ENCODE measurements at places on chromosomes 7 and 10.

DNA sequence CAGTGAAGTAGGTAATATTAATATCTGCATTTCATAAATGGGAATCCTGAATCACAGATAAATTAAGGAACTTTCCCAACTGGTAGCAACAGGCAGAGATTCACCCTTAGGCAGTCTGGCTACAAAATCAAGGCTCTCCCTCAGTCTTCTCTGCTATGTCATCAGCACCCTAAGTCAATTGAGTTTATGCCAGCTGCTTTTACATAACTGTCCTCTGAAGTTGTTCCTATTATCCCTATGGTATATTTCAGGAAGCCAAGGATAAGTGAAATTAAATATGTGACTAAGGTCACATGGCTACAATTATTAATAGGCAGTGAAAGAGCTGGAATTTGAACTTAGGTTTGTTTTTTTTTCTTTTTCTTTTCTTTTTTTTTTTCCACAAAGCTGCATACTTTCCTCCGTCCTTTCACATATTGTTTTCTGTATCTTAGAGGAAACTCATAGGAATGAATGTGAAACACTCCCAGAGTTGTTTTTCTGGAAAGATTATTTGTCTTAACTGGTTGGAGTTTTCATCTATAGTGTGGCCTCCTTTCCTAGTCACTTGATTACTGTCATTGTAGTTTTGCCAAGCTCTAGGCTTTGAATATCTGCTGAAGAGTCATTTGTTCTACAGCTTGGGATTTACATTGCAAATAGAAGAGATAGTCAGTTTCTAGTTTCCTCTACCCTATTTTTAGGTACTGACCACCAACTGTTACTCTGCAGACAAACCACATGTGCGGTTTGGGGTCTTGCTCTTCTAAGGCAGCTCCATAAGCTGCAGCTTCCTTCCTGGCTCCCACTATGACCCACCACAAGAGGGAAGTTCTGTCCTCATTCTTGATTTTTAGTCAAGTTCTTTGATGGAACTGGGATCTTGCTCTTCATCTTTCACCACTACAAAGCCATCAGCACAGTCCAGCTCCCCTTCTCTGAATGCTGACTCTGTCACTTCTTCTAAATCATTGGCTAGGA, 338.0 kb upstream of the KIAA1217 start:
- no peaks in the 10 kb centered on the region for H3K27me3 ChIP-seq
- DNase-seq: no peak
- no peak overlapping the region for H3K4me3 ChIP-seq
- no peaks in the 10 kb centered on the region for H3K36me3 ChIP-seq
- peaks cover 6% of the 10 kb centered on the region for H3K4me1 ChIP-seq
- no peak overlapping the region for H3K27ac ChIP-seq

DNA sequence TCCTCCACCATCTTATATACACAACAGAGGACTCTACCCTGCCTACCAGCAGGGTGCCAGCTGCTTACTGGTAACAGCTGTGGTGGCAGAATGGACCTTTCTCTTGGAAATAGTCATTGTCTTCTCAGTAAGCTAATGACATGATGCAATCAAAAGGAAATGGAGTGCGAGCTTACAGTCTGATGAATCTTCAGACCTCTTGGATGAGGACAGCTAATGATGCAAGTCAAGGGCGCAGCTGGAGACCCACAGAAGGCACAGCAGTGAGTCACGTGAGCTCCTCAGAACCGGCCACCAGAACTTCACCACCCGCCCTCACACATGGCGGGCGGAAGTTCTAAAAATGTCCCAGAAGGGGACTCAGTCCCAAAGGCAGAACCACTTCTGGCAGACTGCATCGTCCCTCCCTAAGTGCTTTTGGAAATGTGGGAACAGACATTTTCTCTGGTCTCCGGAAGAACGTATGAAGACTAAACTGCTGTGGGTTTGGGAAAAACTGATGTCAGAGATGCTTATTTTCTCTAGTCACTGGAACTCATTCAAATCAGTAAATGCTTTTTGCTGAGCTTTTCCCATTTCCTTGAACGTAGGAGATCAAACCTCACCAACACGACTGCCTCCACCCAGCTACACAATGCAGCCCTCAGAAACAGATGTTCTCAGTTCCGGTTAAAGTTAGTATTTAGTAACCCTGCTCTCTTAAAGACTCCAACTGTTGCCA, 96.4 kb downstream of the FAS start:
- H3K27me3 ChIP-seq: no peaks in the 10 kb centered on the region
- no peak overlapping the region for H3K4me3 ChIP-seq
- no peak for DNase-seq
- H3K36me3 ChIP-seq: no peaks in the 10 kb centered on the region
- no peak overlapping the region for H3K27ac ChIP-seq

DNA sequence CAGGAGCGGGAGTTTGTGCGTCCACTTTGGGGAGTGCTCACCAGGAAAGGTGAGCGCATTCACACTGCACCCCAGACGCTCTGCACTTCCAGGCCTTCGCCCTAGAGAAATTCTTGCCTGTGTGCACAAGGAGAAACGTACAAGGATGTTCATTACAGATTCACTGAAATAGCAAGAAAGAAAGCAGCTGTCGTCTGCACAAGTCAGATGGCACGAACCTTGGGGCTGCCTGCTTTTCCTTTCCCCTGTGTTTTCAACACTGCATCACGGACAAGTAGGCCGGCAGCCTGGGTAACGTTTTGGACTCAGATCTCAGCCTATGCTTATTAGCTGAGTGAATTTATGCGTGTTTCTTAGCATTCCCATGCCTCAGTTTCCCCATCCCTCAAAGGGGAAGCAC, 546.8 kb upstream of the FOXK1 start:
- H3K27ac ChIP-seq: no peak overlapping the region
- no peak overlapping the region for H3K4me3 ChIP-seq
- peaks cover 2% of the 10 kb centered on the region for H3K4me1 ChIP-seq
- no peak for DNase-seq
- H3K27me3 ChIP-seq: peaks cover 3% of the 10 kb centered on the region
- peaks cover 5% of the 10 kb centered on the region for H3K36me3 ChIP-seq

DNA sequence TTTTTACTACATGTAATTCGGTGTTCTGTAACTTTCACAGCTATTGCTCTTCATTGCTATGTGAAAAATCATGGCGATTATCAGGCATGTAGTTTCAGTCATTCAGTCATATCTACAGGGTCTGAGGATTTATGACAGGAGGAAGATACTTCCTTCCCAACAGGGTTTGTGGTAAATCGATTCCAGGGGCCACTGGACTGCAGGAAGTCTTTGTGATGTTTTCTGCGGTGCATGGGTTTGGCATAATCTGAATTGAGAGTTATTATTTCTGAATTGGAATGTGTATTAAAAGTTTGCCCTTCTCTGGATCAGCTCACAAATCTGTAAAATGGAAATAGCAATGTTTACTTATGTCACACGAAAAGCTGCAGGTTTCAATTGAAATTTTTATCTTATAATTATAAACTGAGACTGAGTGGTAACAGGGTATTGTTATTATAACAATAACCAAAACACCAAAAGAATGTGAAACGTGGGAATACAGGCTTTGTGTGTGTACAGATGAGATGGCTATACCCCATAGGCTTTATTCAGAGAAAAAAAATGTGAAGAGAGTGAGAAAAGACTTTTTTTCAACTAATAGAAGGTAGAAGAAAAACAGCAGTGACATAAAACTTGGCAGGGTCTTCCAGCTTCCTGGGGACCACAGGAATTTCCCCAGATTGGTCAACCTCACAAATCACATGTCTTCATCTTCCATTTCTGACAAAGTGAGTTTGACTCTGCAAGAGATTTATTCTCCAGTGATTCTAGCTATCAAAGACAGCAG, 307.7 kb upstream of the NFE2L3 start:
- no peaks in the 10 kb centered on the region for H3K36me3 ChIP-seq
- H3K4me3 ChIP-seq: no peak overlapping the region
- H3K27me3 ChIP-seq: no peaks in the 10 kb centered on the region
- no peak for DNase-seq
- H3K27ac ChIP-seq: no peak overlapping the region
- no peaks in the 10 kb centered on the region for H3K4me1 ChIP-seq

DNA sequence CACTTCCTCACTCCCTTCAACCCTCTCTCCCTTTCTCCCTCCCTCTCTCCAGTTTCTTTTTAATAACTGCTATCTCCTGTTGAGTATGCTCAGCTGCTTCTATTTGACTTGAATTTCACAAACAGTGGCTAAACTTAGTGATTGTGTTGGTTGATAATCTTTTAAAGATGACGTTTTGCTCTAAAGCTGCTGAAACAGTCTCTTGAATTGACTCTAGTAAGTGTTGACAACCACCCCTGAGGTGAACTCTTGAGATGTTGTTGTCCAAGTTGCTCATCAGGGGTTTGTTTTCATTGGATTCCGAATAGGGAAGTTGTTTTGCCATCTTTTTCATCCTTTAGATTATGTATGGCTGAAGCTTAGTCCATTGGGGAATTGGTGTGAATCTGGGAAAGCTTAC, 176.2 kb downstream of the TWIST1 start:
- no peaks in the 10 kb centered on the region for H3K27me3 ChIP-seq
- no peaks in the 10 kb centered on the region for H3K36me3 ChIP-seq
- no peak overlapping the region for H3K27ac ChIP-seq

- no peak for DNase-seq
- H3K27me3 ChIP-seq: no peaks in the 10 kb centered on the region
- no peaks in the 10 kb centered on the region for H3K36me3 ChIP-seq
- no peak overlapping the region for H3K4me3 ChIP-seq
- no peaks in the 10 kb centered on the region for H3K4me1 ChIP-seq
- H3K27ac ChIP-seq: no peak overlapping the region
Observed at GRCh38 chr10:131833446-131834080, 67.2 kb upstream of the PPP2R2D start.

GRCh38 chr7:9217204-9217603, 783.8 kb downstream of the NXPH1 start:
- H3K36me3 ChIP-seq: no peaks in the 10 kb centered on the region
- H3K27ac ChIP-seq: no peak overlapping the region
- DNase-seq: no peak
- no peaks in the 10 kb centered on the region for H3K27me3 ChIP-seq
- no peak overlapping the region for H3K4me3 ChIP-seq

GRCh38 chr7:108135446-108136190, 5.5 kb upstream of the LAMB4 start:
- H3K4me1 ChIP-seq: peaks cover 15% of the 10 kb centered on the region
- no peak overlapping the region for H3K27ac ChIP-seq
- no peak overlapping the region for H3K4me3 ChIP-seq
- DNase-seq: no peak
- no peaks in the 10 kb centered on the region for H3K27me3 ChIP-seq

Measured in endothelial cell (in vitro differentiated cells).